ENCODE measurements at places on chromosomes 2 and 18.
A peak's percentile ranks its signal among the peaks of the same experiment; 100 is the strongest.

DNA sequence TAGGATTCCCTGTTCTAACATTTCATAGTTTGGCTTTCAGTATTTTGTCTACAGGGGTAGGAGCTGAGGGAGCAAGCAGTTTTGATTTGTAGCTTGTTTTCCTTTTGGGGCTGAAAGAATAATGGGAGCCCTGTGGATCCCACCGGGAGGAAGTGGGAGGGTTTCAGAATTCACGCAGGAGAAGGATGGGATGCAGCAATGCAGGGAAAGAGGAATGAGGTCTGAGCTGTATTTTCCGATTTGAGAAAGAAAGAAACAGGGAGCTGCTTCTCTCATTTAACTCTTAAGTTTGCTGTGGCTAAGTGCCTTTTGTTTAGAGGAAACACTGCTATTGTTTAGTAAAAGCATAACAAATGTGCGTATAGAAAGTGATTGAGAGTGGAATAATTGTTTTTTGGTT, 141.0 kb downstream of the ADCYAP1 start:
- no peak for DNase-seq

GRCh38 chr18:48941672-48942071, 9.1 kb downstream of the SMAD7 start:
- no peak for DNase-seq

DNA sequence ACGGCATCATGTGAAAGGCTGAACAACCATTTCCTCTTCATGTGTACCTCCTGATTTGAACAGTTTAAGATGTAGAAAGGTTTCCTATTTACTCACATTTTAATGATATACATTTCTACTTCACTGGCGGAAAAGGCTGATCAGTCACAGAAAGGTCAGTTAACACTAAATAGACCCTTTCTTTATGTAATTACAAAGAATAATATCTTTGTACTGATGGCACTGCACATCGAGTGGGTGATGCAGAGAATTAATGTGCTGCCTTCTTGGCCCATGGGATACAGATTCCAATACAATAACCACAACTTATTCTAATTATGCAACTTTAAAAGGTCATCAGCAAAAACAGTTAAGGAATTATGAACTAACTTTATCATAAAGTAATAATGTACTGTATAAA, 328.5 kb upstream of the KLHL14 start:
- DNase-seq: no peak

DNA sequence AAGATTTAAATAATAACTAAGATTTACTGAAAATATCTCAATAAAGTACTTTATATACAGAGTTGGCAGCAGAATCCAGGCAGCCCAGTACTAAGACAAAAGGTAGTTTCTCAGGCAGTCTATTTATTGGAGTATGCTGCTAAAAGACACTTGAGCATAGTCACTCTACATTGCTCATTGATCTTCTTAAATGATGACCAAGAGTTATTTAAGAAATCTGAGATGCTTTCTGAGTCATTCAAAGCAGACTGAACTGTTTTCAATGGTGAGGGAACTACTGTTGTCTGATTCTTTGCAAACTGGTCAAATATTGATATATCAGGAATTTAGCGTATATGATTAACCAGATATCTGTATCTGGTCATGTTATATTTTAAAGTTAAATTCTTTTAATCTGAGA, 133.6 kb downstream of the PHLPP1 start:
- DNase-seq: no peak

DNA sequence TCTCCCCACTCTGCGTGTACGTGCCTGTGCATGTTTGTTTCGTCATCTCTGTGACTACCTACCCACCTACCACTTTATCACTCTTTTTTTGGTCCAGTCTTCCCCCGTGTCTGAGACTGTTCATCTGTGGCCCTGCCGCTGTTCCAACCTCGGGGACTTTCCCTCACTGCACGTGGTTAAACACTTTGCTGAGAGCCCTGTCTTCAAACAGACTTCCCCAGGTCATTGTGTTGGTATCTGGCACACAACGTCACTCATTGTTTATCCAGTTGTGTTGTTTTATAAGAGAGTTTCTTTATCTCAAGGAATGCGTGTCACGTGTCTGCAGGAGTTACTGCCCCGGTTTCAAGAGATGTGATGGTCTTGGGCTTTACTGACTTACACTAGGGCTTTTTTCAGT, 262.0 kb upstream of the RASGRP3 start:
- DNase-seq: no peak

- DNase-seq: no peak
Measured at GRCh38 chr2:46269001-46269400, 28.2 kb upstream of the EPAS1 start.

DNA sequence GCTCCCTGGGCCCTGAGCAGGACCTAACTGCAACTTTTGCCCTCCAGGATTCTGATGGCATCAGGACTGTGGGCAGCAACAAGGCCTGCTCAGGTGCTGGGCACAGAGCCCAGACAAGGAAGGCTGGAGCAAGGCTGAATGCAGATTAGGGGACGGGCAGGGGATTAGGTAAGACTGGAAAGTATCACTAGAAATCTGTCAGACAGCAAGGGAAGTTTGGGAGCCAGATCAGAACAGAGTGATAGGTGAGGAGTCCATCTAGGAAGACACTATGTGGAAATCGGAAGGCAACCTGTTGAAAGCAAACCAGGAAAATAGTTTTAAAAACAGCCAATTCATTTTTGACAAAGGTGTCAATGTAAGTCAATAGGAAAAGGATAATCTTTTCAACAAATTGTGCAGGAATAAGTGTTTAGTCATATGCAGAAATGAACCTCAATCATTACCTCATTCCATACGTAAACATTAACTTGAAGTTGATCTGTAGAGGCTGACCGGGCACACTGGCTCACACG, 56.4 kb upstream of the STPG4 start:
- DNase-seq: no peak

GRCh38 chr2:218992703-218993344, 398 bp downstream of the CRYBA2 start:
- DNase-seq: no peak

GRCh38 chr18:28689588-28689987, 512.7 kb upstream of the CDH2 start:
- no peak for DNase-seq

- DNase-seq: peak; percentile 5
Measured at GRCh38 chr2:170076189-170076588, 101.8 kb upstream of the MYO3B start.

DNA sequence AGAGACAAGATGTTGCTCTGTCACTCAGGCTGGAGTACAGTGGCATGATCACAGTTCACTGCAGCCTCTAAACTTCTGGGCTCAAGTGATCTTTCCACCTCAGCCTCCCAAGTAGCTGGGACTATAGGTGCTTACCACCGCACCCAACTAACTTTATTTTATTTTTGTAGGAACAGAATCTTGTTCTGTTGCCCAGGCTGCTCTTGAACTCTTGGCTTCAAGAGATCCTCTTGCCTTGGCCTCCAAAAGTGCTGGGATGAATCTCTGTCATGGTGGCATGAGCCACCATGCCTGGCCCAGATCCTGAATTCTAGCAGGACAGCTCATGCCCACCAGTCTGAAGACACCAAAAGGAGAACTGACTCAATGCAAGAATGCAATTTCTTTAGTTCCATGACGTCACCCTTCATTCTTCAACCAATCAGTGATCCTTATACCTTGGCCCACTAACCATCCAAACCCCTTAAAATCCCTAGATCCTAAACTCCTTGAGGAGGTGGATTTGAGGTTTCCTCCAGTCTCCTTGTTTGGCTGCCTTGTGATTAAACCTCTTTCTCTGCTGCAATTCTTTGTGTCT, 25.6 kb upstream of the CXXC1 start:
- no peak for DNase-seq

DNA sequence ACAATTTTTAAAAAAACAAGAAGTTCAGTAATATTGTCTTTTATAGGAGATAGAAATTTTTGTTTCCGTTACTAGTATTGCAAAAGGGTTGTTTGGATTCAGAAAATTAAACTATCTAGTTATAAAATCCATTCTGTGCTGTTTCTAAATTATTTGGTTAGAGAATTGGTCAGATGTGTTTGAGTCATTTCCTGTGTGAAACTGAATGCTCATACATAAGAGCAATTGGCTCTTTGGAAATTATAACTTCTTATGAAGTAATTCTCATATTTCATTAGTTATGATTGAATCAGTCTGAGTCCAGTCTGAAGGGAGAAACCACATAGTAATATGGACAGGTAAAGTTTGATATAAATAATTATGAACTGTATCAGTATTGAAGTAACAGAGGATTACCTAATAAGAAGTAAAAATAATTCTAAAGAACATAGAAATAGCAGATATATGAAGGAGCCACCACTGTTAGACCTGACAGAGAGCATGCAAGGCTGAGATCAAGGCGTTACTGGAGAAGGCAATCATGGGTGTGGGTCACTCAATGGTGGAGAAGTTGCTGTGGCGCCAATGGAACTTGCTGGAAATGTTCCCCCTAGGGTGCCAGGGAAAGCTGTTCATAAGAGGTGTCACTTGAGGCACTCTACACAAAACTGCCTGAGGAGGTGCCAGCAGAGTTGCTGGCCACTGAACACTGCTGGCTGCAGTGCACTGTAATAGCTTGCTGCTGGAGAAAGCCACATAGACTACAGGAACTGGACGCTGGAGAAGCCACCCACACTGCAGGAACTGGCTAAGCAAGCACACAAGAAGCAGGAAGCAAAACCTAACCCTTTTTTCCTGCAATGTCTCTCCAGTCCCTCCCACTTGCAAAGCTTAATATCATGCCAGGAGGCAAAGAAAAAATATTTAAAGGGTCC, 18.0 kb upstream of the FAP start:
- no peak for DNase-seq

- peak; percentile 26 for DNase-seq
Measured at GRCh38 chr2:205925373-205926337, 160.3 kb downstream of the INO80D start.

DNA sequence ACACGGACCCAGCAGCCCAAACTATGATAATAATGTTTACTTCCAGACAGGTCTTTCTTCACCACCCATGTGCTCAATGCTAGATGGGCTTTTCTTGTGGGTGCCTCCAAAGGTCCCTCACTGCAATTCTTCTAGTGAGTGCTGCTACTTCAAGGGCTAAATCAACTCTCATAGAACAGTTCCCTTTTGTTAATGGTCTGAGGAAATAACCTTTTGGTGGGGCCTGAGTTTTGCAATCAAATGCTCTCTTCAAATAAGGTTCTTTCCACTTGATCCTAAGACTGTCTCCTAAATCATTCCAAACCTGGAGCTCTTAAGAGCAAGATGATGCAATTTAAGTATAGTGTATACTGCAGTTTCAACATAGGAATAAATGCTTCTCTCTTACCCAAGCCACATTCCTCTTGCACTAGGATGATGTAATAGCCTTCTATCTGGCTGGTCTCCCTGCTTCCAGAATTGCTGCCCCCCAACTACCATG, 6.0 kb downstream of the NEMP2 start:
- DNase-seq: no peak

DNA sequence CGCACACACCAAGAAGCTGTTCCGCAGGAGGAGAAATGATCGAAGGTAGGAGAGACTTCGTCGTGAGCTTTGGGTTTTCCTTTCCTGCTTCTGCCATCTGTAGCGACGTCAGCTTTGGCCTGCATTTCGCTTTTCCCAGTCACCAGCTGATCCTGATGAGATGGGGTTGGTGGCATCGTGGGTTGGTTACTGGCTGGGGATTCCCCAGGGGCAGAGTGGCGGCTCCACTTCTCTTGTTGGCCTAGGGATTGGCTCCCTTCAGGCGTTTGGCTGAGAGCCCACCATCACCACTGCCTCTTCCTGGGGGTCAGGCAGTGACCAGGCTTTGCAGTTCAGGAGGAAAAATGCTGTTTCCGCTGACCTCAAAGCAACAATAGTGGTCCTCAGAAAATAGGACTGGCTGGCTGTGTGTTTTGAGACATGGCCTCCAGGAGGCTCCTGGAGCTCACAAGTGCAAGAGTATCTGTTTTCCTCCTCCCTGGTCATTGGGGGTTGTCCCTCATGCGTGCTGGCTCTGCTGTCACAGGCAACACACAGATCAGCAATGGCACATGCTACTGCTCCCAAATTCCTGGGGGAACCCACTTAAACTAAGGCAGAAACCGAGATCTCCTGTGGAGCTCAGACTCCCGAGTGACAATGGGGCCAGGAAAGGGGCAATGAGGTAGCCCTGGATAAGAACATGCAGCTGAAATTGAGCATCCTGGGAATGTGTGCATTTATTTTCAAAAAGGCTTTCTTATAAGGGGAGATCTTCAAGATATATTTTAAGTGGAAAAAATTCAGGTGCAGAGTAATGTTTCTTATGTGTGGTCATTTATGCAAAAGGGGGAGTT, 173.0 kb downstream of the CTIF start:
- DNase-seq: no peak

GRCh38 chr2:145253492-145253891, 733.6 kb upstream of the ZEB2 start:
- DNase-seq: no peak

DNA sequence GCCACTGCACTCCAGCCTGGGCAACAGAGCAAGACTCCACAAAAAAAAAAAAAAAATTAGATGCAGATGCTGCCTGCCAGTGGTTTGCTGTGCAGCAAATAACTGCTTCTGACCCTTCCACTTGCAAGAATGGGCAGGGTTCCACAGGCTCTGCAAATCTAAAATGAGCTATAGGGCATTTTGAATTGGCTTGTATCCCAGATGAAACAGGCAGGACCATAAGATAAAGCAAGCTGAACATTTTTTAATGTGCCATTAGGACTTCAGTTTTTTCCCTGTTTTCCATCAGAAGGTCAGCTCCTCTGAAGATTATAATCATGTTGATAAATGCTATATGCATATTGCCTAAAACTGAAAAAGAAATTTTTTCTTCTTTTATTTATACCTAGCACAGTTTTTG, 15.7 kb upstream of the FZD7 start:
- DNase-seq: no peak

DNA sequence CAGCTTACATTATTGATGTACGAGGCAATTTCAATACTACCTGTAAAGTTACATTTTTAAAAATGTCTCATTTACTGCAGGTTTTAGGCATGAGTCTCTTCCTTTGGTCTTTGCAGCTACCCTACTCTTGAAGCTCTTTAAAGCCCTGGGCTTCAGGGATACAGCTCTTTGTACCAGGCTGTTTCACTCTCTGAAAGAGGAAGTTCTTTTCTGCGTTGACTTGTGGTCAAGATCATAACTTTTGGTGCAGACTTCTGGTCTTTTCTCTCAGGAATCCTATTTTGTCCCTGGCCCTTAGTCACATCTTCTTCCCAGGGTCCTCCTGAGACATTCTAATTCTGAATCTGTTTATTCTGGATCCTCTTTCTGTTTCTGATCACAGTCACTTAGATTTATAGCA, 16.6 kb upstream of the HRH4 start:
- no peak for DNase-seq

GRCh38 chr2:206989311-206989710, 50.0 kb downstream of the CPO start:
- DNase-seq: no peak

DNA sequence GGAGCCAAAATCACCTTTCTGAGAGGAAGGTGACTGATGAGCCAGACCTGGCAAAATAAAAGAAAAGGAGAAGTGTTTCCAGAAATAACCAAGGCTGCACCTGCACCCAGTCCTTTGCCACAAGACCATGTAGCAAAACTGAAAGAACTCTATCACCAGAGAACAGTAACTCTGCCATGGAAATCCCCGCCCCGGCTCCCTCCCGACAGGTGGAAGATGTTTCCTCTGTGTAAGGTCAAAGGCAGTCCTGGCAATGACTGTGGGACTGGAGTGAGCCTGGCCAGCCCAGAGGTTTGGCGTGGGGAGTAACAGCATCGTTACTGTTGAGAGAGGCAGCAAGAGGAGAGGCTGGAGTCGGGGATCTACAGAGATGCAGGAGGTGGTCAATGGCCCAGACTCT, 42.3 kb downstream of the SPRED2 start:
- DNase-seq: no peak

- DNase-seq: no peak
Measured at GRCh38 chr2:119261493-119262225, 38.0 kb downstream of the STEAP3 start.

All from T-helper 1 cell (primary cell).